HCEC 1CT (cell line): ENCODE measurements at places on chromosomes 13 and 19.

DNA sequence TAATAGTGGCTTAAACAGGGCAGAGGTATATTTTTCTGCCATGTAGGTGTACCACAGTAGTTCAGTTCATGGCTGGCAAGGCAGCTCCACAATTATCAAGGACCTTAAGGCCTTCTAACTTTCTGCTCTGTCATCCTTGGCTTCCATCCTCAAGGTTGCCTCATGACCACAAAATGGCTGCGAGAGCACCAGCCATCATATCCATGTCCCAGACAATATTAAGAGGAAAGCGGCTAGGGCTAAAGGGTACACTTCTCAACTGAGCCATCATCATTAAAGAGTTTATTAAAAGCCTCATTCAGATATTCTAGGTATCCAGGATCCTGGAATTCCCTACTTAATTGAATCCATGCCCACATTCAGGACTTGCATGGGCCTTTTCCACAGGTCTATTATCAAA is 62.7 kb upstream of the MRI1 start:
- DNase-seq, result no peak

DNA sequence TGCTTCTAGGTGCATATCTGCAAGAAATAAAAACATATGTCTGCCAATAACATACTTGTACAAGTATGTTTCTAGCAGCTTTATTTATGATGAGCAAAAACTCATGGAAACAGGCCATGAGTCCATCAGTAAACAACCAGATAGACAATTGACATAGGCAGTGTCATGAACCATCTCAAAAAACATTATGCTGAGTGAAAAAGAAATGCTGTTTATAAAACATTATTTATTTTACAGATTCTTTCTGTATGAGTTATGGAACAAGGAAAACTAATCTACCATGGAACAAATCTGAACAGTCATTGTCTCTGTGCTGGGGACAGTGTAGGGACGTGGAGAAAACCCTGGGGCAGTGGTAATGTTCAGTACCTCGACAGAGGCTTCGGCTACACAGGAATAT is 283.9 kb downstream of the UQCRFS1 start:
- no peak for DNase-seq

- no peak for DNase-seq
These were observed 20.1 kb upstream of the MRI1 start for GRCh38 chr19:13744174-13744573.

DNA sequence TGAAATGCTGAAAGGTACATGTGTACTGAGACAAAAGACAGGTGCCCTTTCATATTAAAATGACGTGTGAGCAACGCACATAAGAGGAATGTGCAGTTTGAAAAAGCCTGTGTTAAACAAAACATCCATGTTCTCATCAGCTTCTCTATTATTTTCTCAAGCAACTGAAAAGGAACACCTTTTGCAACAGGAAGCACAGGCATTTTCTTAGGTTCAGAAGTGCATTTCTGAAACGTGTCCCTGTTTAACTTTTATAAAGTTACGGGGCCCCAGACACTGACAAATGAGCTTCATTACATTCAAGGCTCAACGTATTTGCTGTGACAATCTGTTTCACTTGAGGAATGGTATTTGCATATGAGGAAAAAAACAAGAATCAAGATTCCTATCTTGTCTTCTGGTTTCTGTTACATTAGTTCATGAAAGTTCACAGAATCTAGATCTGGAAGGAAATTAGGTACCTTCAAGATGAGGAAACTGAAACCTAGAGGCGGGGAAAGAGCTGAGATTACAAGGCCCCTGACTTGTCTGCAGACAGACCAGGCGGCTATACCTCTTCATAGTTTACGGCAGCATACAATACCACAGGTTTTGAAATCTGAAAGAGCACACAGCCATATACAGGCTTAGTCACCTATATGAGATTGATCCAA is 431.7 kb downstream of the KLF12 start:
- DNase-seq, result no peak

GRCh38 chr13:23636360-23636759 is 66.1 kb downstream of the TNFRSF19 start:
- no peak for DNase-seq

GRCh38 chr19:342801-343421 is 1.7 kb downstream of the MIER2 start:
- DNase-seq, result peak; percentile 73

DNA sequence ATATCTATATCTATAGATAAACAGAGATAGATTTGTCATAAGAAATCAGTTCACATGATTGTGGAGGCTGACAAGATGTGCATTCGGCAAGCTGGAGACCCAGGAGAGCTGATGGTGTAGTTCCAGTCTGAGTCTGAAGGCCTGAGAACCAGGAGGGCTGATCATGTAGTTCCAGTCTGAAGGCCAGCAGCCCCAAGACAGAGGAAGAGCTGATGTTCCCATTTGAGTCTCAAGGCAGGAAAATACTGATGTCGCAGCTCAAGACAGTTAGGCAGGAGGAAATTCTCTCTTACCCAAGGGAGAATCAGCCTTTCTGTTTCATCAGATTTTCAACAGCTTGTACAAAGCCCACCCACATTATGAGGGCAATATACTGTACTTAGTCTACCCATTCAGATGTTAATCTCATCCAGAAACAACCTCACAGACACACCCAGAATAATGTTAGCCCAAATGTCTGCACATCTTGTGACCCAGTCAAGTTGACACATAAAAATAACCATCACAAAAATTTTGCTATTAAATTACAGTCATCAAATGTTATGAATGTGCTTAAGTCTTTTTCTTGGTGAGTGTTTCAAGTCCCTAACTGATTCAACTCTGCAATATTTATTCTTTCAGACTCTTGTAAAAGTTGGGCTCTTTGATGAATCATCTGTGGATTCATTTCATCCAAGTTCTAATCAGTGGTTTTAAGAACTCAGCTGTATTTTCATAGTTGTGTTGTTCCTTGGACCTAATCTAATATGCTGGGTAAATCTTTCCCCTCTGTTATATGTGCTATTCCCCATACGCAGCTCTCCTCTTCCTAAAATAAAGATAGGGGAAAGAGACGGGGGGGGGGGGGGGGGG is 22.7 kb upstream of the LRCH1 start:
- DNase-seq, result peak; percentile 57

DNA sequence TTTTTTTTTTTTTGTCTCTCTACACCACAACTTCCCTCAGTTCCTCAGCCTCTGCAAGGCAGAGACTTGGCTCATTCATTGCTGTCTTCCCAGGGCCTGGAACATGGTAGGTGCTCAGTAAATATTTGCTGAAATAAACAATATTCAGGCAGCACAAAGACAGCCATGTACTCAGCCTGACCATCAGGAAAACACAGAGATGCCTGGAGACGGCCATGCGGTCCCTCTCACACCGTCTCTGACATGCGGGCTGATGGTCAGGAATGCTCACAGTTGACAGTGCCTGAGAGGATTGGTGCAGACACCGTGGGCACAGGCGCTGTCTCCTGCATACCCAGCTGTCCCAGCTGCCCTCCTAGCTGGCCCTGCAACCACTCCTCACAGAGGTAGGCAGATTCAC is 924 bp downstream of the PRAM1 start:
- no peak for DNase-seq

- DNase-seq, result no peak
These were observed 6.6 kb upstream of the ZNF428 start for GRCh38 chr19:43625918-43626579.

GRCh38 chr19:14062558-14062855 is 631 bp upstream of the PALM3 start:
- DNase-seq, result no peak

- no peak for DNase-seq
These were observed 525.1 kb upstream of the NBEA start for GRCh38 chr13:34416971-34417380.

- DNase-seq, result no peak
These were observed 85.4 kb downstream of the SLC7A1 start for GRCh38 chr13:29509999-29510589.

GRCh38 chr13:50684366-50684765 is 159.1 kb downstream of the DLEU7 start:
- no peak for DNase-seq

- peak; percentile 10 for DNase-seq
These were observed 4.9 kb upstream of the PALM start for GRCh38 chr19:703651-704446.

DNA sequence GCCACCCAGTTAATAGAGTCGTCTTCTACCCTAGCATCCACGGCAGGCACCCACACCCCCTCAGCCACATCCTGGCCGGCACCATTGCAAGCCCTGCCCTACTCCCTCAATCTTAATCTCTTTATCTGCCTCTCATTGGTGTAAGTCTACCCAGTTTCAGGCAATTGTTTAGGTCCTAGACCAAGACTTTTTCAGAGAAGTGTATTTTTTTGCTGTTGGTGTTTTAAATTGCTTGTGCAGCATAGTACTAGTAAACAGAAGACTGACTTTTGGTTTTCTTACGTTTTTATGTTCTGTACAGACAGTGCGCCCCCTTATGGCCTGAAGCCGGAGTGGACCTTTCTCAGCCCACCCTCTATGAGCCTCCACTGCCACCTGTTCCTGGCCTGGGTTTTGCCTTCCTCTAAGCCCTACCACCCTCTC is 2.3 kb upstream of the LCP1 start:
- DNase-seq, result peak; percentile 14

DNA sequence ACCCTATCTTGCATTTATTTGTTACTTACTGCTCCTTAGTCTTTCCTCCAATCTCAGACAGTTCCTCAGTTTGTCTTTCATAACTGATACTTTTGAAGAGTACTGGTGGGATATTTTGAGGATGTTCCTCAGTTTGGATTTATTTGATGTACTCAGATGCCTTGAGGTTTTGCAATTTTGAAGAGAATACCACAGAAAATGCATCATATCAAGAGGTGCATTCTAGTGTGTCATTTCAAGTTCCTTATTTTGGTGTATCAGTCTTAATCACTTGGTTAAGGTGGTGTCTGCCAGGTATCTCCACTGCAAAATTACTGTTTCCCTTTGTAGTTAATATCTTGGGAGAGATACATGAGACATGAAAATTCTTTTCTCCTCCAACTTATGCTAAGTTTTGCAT is 75.1 kb downstream of the URI1 start:
- DNase-seq, result no peak
